ENCODE measurements at places on chromosomes 16 and 17. TPM values are rescaled to one million over a fixed set of nuclear protein-coding genes. Genes with fewer than 3 reads are reported as not detected.

FLYWCH2 gene
- 65.7 TPM for polyA plus RNA-seq

CLDN7 gene
- 1.3 TPM for polyA plus RNA-seq

RMI2 gene
- polyA plus RNA-seq, result 0.78 TPM

RHBDL1 gene
- polyA plus RNA-seq, result 7.4 TPM

PRSS33 gene
- not detected for polyA plus RNA-seq

ALOX12B gene
- not detected for polyA plus RNA-seq

RAC3 gene
- 3.3 TPM for polyA plus RNA-seq

CTRL gene
- polyA plus RNA-seq, result 0.74 TPM

Measured in heart right ventricle (tissue), 16 donors.